ENCODE measurements at places on chromosomes 12 and 14.

DNA sequence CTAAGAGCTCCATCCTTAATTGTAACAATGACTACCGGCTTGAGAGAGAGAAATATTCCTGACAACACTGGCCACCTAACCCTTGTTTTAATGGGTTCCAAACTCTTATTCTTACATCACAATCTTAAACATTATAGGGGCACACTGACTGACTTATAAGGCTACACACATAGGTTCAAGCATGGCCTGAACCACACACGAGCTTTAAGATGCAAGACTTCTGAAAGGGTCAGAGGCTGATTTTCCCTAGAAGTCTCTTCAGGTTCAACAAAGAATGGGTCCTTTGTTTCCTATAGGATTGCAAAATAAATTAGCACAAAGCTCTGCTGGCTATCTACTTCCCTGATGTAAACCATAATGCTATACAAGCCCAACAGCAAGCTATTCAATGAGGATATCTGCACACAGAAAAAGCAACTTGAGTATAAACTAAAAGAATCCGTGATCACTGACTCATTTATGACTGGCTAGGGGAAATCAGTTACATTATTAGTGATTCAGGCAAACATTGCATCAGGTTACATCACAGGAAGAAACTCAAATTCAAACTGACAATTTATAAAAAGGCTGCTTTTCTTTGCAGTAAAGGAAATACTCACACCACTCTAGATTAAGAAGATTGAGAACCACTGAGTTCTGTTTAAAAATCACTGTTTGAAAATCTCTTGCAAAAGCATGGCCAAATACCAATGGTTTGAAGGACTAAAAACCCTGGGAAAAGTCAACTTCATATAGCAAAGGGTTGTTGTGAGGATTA is 8.5 kb downstream of the BTG1 start:
- peak; percentile 93 for DNase-seq

DNA sequence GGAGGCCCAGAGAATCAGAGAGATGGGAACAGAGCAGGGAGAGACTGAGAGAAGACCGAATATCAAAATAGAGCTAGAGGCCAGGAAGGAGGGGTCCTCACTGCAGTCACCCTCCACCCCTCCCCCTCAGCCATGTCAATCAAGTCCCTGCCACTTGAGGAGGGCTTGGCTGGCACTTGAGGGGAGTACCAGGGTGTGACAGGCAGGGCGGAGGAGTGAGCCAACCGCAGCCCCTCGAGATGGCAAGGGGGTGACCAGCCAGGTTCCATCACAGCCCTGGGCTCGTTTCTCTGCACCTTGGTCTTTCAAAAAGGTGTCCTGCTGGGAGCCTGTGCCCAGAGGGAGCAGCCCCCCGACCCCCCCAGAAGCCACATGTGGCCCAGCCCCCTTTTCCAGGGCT is 4.2 kb downstream of the AQP5 start:
- DNase-seq: no peak

DNA sequence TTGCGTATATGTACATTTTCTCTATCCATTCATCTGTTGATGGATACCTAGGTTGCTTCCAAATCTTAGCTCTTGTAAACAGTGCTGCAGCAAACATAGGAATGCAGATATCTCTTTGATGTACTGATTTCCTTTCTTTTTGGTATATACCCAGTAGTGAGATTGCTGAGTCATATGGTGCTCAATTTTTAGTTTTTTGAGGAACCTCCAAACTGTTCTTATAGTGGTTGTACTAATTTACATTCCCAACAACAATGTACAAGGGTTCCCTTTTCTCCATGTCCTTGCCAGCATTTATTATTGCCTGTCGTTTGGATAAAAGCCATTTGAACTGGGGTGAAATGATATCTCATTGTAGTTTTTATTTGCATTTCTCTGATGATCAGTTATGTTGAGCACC is 44.3 kb downstream of the PELI2 start:
- no peak for DNase-seq

- peak; percentile 43 for DNase-seq
These were observed 3.5 kb downstream of the LPAR5 start for GRCh38 chr12:6632026-6632983.

DNA sequence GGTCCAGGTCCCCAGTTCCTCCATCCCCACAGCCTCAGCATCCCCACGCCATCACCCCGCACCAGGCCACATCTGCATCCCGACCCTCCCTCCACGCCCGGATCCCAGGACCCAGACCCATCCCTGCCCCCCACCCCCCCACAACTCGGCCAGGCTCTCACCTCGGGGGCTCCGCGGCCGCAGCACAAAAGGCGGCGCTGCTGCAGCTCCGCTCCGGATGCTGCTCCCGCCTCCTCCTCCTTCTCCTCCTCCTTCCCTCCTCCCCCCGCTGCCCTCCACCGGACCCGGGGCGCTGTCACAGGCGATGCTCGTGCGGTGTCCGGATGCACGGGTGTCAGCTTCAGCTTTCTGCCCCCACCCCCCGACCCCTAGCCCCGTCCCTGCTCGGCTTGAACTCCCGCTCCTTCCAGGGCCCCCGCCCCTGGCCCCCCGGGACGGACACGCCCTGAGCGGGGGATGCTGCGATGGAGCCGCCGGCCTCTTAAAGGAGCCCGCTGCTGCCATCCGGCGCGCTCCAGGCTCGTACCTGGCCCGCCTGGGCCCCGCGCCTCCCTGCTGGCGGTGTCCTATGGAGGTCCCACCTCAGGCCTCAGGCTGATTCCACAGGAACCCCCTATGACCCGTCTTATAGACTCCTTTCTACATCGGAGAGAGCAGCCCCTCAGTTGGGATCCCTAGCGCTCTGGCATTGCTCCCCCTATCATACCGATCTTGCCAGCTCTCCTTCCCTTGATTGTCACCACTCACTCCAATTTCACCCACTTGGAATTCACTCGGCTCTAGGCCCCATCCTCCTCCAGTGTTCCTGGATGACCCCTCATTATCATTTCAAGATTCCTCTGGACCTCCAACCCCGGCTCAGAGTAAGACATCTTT is at the start of gene MAP3K12:
MAP3K12 (minus strand) TSS at position 193 of the 876 bp plus-strand sequence. CDS start 12,067 bp downstream, outside the sequence.
- DNase-seq: peak; percentile 67

DNA sequence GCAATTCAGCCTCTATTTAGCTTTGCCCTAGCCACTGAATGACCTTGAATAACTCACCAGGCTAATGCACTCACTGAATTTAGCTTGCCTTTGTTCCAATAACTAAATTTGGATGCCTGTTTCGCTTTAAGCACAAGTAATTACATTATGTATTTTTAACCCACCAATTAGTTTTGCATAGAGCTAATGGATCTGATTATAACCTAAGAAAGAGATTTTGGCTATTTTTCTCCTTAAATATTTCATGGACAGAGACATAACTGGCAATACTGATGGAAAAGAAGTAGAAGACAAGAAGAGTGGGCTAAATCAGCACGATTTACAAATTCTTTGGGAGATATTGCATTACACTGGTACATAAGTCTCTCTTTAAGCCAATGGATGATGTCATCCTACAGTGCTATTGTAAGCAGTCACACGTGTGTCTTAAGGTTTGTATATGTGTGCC is 85.7 kb downstream of the AKAP6 start:
- DNase-seq: peak; percentile 41

GRCh38 chr12:64658892-64659481 is 48.7 kb downstream of the RASSF3 start:
- no peak for DNase-seq

- DNase-seq: peak; percentile 48
These were observed 163.3 kb downstream of the ETV6 start for GRCh38 chr12:11812586-11813437.

GRCh38 chr12:50375802-50376201 is 20.6 kb downstream of the FAM186A start:
- DNase-seq: no peak

- no peak for DNase-seq
These were observed 62.8 kb downstream of the ZC3H14 start for GRCh38 chr14:88625671-88626070.

DNA sequence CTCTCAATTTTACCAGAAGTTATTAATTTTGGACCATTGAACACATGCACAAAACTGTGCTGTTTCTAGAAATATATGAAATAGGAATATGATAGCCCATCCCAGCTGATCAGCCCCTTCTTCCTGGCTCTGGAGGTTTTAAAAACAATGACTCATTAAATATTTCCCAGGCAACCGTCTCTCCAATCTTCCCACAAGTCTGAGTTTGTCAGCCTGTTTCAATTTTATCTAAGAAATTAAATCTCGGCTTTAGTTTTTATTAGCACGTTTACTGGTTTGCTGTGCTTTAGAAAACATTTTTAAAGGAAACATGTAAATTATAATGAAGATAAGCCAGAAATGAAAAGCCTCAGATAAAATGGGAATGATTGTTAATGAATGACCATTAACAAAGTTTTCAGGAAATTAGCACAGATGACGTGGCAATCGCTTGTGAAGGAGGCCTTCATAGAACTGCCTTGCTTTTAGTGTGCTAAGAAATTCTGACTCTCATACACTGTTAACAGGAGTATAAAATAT is 89.3 kb upstream of the RAP1B start:
- peak; percentile 86 for DNase-seq

GRCh38 chr14:54219261-54220070 is 177.3 kb upstream of the CDKN3 start:
- peak; percentile 23 for DNase-seq

DNA sequence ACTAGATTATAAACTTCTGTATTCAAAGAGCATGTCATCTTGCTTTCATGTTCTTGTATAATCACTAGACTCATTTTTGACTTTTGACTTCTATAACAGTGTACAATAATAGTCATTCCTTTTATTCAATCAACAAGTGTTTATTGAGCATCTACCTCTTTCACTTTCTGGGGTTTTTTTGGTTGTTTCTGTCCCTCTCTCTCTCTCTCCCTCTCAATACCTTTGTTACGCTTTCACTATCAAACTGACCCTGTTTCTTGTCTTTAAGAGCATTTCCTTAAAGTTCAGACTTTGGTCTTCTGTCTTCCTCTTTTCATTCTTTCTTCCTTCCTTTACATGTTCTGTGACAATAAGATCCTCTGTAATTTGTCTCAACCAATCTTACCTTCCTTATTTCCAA is 49.5 kb downstream of the GPR137C start:
- no peak for DNase-seq

DNA sequence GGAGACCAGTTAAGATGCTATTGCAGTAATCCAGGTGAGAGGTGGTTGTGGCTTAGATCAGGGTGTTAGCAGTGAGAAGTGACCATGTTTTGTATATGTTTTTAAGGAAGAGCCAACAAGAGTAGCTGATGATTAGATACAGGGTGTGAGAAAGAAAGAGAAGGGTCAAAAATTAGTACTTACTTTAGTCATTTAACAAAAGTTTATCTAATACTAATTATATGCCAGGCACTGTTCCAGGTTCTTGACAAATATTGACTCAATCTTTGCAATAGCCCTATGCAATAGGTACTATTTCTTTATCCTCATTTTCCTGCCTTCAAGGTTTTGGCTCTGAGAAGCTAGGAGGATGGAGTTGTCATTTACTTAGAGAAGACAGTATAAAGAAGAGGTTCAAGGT is 70.2 kb downstream of the SSPN start:
- no peak for DNase-seq

GRCh38 chr12:96218989-96219678 is 25.0 kb downstream of the ELK3 start:
- no peak for DNase-seq

DNA sequence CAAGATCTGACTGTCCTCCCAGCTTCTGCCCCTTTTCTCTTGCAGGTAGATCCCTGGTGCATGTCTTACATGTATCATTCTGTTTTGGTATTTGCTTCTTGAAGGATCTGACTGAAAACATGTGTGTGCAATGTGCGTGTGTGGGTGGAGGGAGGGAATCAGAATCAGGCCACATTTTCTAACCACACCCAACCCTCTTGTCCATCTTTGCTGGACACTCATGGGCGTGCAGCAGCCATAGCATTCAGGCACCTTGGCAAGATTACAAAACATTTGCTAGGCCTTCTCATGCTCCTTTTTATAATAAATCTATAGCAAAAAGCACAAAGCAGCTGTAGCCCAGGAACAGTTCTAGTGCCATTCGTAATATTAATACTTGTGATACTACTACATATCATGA is 233.6 kb upstream of the E2F7 start:
- DNase-seq: peak; percentile 9

- no peak for DNase-seq
These were observed 780 bp downstream of the SERPINA4 start for GRCh38 chr14:94562022-94562421.

DNA sequence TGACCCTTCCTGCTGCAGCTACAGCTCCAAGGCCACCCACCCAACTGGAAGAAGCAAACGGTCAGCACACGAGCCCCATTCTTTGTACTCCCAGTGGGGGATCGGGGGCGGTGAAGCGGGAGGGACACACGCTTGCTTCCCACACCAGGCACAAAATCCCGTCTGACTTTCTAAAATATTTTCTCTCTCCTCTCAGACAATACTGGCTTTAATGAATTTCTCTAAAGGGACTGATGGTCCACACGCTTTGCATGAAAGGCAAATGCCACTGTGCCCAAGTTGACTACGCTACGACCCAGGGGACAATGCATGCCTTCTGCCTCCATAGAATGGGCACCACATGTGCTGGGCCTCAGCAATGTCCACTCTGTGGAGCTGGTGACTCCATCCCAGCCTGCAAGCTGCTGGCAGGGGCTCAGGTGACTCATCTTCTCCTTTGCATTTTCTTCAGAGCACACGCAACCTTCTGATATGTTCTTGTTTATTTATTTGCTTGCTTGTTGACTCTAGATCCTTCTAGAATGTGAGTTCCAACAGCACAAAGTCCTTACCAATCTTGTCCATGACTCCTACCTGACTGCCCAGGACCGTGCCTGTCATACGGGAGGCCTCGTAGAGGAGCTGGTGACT is 15.6 kb downstream of the SYNE3 start:
- peak; percentile 70 for DNase-seq

GRCh38 chr14:23613242-23614070 is 22.7 kb upstream of the DHRS2 start:
- DNase-seq: no peak

DNA sequence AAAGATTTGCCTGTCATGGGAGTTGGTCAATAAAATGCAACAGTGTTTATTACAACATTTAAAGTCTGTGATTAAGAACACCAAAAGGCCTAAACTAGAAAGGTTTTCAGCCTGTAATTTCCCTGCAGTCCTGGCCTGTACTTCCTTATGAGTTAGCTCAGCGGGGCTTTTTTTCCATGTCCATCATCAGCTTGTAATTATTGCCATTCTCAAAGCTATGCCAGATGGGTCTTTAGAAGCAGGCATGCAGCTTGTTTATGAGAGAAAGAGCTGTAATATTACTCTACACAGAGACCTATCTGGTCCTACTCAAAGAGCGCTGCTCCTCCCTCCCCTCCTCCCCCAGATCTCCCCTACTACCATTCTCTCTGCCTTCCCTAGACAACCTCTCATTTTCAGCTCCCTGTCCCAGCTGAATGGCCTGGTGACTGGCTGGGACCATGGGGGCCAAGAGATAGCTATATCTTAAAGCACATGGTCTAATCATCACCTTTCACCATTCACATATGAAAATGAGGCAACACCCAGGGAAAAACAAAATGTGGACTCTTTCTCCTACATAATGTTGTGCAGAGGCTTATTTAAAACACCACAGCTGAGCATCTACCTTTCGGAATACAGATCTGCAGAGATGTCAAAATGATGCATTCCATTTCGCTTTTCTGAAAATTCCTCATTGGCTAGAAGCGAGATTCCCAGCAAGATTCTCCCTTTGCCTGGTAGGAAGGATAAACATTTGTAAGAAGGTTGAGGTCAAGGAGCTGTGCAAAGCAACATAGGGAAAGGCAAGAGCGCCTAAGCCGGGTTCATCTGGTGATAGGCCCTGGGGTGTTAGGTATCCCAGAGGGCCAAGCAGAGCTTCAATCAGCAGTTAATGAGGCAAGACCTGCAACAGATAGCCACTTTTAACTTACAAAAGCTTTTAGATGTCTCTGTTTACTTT is 209.7 kb upstream of the CDKN3 start:
- no peak for DNase-seq

GRCh38 chr12:52795694-52796428 is at the start of gene KRT3:
TSS of gene KRT3 (minus strand) at chr12:52796117. CDS start at chr12:52796042, 75 bp downstream.
- no peak for DNase-seq

GRCh38 chr12:127399451-127399850 is 867.5 kb upstream of the TMEM132C start:
- peak; percentile 11 for DNase-seq
